ENCODE measurements at places on chromosomes 2 and 18.

DNA sequence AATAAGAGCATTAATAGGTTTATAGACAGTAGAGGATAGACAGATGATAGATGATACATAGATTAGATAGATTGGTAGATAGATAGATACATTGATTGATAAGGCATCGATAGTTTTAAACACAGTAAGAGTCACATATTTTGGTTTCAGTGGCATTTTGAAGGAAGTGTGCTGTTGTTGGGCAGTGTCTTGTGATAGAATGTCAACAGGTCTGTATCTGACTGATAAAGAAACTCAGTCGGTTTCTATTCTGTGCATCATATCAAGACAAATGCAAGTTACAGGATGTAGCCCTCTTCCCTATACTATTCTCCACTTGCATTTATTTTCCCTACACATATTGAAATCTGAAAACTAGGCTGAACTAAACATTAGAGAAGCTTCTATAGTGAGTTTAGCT, 1229.0 kb upstream of the ZEB2 start:
- DNase-seq: no peak

DNA sequence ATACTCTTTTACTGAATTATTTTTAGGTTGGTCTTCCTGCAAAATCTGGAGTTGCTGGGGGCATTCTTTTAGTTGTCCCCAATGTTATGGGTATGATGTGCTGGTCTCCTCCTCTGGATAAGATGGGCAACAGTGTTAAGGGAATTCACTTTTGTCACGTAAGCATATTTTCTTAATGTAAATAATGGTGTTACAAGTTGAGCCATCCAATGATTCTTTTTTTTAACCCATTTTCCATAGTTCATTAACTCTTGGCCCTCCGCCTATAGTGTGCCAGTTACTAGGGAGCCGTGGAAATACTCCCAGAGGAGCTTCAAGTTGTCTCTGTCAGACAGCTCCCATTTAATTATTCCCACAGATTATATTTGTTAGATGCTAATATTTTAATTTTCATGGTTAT, 49.8 kb downstream of the GLS start:
- DNase-seq: no peak

DNA sequence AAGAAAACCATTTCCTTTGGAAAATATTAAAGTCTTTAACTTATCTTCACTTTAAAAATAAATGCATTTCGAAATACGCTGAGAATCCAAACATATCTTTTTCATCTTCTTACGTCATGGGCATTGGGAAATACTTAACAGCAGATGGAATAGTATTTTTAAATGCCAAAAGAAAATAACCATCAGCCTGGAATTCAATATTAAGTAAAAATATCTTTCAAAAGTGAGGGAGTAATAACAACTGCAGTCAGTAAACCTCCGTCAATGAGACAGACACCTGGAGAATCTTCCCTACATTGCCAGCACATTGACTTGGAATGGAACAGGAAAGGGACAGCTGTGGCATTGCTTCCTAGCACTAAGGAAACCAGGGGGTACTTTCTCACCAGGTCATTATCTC, 290.4 kb upstream of the TNP1 start:
- no peak for DNase-seq

GRCh38 chr2:110097506-110098220, 18.0 kb downstream of the MALL start:
- no peak for DNase-seq

DNA sequence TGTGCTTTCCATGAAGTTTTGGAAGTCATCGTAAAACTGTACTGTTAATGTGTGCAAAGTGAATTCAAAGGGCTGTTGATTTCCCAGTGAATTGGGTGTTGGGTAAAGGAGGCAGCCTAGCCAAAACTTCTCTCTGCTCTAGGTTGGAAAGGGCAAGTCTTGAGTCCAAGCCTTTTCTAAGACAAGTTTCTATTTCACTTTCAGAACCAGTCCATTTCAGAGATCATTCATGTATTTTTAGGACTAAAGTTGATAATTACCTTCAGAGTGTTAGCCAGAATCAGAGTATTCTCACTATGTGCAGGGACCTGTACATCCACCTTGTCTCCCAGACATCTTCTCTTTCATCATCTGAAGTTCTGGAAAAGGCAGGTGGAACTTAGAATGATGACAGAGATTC, 636.1 kb upstream of the KLHL29 start:
- DNase-seq: no peak

DNA sequence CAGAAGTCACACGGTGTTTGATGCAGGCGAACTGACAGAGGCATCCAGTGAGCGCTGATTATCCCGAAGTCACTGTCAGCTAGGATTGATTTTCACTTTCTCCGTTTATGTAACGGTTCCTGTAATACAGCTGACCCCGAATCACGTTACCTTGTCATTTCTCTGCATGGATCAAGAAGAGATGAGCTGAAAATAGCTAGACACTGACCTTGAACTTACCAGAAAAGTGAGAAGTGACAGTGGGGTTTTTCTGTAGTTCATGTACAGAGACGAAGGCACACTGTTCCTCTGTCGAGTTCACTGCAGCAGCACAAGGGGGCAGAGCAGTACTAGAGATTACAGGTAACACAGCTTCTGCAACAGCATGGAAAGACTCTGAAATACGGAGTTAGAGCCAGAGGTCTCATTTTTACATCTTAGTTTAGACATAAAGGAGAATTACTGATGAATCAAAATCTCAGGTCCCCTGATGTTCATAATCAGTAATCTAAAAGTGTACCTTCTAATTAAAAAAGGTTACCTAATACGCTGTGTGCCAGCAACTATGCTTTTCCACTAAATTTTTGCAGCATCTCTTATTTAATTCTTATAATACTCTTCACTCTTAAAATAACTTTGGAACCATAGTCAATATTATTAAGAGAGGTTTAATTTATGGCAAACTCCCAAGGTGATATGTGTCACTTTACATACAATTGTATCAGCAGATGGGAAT, 33.1 kb downstream of the ARHGAP15 start:
- DNase-seq: no peak

- no peak for DNase-seq
Measured at GRCh38 chr18:63263444-63263843, 56.1 kb downstream of the BCL2 start.

- DNase-seq: no peak
Measured at GRCh38 chr18:55096263-55096951, 137.1 kb upstream of the CCDC68 start.

DNA sequence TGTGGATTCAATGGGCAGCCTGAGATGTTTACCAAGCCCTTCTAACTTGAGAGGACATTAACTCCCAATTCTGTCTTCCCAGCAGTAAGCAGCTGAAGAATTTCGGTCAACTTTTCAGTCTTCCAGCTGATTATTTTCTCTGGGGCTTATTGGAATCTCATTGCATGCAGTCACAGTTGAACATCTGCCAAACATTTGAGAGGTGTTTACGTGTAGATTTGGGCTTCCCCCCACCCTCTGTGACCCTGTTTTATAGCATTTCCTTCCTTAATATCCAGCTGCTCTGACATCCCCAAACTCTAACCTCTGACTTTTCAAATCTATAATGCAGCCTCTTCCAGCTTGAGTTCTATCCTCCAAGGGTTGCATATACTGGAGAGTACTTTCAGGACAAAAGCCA, 16.5 kb upstream of the VIT start:
- DNase-seq: no peak

DNA sequence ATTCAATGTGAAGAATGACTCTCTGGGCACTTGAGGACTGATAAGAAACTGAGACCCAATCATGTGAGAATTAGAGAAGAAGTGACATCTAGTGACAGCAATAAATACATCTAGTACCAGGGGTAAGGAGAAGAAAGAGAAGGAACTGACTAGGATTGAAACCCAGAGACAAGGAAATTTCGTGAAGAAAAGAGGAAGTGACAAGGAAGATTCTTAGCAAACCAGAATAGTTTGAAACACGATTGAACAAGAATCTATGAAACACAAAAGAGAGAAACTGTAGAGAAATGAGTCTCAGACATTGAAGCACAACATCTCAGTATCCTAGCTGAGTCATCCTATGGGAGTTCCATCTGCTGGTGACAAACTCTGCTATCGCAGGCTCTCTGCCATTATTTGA, 571.9 kb upstream of the PKDCC start:
- DNase-seq: no peak

DNA sequence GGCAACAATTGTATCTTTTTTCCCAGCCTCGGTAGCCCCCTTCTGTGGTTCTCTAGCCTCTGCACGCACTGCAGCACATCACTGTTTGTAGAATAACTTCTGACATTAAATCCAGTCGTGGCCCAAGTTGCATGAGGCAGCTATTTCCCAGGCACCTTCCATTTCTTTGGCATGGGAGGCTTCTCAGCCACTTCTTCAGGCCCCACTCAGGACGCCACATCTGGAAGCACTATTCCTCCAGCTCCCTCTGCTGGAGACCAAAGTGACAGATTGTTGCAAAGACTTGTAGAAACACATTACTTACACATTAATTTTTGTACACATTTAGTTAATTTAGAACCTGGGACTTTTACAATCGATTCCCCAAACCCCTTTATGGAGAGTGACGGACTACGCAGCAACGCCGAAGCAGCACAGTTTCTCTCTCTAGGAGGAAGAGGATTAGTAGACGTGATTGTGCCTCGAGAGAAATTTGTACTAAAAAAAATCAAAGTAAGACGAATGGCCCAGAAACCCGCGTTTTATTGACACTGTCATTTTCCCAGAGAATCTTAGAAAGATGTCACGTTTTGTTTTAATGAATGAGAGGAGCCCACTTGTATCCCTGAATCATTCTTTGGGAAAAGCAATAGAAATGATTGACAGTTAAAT, 57.8 kb upstream of the RGPD5 start:
- peak; percentile 76 for DNase-seq

- DNase-seq: no peak
Measured at GRCh38 chr2:190726255-190726654, 77.4 kb downstream of the NAB1 start.

DNA sequence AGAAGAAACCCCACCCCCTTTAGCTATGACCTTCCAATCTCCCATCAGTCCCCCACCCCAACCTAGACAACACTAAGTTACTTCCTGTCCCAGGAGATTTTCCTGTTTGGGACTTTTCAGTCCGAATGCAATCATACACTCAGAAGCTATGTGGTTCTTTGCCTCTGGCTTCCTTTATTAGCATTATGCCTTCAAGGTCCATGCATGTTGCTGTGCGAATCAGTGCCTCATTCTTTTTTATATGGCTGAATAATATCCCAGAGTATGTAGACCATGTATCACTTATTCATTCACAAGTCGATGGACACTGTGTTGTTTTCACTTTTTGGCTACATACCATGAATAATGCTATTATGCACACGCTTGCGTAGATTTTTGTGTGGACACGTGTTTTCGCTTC, 292.1 kb upstream of the HDAC4 start:
- no peak for DNase-seq

GRCh38 chr2:200515155-200515554, 5.3 kb upstream of the KCTD18 start:
- no peak for DNase-seq

- DNase-seq: no peak
Measured at GRCh38 chr2:151106805-151107506, 154.7 kb downstream of the RBM43 start.

GRCh38 chr2:3433776-3434400, 54.4 kb downstream of the TRAPPC12 start:
- no peak for DNase-seq

GRCh38 chr2:200592406-200593075, 6.7 kb downstream of the AOX1 start:
- DNase-seq: no peak

DNA sequence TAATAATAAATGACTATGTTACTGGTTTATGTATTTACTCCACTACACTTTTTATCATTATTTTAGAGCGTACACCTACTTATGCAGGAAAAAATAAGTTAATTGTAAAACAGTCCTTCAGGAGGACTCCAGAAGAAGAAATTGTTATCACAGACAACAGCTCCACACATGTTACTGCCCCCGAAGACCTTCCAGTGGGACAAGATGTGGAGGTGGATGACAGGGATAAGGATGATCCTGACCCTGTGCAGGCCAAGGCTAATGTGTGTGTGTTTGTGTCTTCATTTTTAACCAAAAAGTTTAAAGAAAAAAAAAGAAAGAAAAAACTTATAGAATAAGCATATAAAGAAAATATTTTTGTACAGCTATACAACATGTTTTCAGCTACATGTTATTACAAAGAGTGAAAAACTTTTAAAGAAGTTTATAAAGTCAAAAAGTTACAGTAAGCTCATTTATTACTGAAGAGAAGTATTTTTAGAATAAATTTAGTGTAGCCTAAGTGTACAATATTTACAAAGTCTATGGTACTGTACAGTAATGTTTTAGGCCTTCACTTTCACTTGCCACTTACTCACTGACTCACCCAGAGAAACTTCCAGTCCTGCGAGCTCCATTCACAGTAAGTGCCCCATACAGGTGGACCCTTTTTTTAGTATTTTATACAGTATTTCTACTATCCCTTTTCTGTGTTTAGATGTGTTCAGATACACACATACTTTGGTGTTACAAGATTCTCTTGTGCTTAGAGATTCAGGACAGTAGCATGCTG, 7.5 kb downstream of the TGFBRAP1 start:
- no peak for DNase-seq

- DNase-seq: no peak
Measured at GRCh38 chr2:136920652-136921333, 155.4 kb downstream of the THSD7B start.

- no peak for DNase-seq
Measured at GRCh38 chr18:55001394-55002024, 42.2 kb upstream of the CCDC68 start.

DNA sequence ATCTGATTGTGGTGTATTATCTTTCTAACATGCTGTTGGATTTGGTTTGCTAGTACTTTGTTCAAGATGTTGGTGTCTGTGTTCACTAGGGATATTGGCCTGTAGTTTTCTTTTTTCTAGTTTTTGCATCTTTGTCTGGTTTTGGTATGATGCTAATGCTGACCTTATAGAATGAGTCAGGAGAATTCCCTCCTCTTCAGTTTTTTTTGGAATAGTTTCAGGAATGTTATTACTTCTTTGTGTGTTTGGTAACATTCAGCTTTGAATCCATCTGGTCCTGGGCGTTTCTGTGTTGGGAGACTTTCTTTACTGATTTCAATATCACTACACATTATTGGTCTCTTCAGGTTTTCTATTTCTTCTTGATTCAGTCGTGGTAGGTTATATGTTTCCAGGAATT, 124.2 kb upstream of the EPB41L5 start:
- no peak for DNase-seq

DNA sequence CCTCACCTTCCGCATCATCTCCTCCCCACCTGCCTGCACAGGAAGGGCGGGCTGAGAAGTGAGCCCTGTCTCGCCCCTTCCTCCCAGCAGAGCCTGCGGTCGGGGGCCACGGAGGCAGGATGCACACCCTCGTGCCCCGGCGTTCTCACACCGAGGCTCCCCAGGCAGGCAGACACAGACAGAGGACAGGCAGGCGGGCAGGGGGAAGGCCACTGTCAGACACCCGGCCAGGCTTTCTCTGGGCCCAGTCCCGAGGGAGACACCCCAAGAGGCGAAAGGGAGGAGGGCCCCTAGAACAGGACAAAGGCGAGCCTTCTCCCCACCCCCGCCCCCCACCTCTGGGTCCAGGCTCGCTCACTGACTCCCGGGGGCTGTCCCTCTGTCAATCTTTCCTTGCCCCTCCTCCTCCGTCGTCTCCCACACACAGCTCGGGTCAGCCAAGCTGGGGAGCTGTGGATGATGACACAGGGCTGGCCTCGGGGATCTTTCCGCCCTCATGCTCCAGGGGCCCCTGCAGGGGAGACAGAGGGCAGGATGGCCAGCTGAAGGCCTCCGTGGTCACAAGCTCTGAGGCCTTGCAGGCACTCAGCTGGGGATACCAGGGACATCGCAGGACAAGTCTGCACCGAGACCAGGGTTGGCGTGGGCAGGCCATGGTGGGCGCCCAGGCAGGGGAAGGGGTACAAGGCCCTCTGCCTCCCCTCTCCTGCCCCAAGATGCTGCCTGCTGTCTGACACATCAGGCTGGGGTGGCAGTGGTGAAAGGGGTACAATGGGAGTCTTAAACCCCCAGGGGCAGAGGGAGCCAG, 24.9 kb downstream of the BIN1 start:
- no peak for DNase-seq
